ENCODE measurements at places on chromosomes 1 and 21.

GRCh38 chr1:116471241-116471640 is 98.2 kb downstream of the ATP1A1 start:
- no peak for DNase-seq

DNA sequence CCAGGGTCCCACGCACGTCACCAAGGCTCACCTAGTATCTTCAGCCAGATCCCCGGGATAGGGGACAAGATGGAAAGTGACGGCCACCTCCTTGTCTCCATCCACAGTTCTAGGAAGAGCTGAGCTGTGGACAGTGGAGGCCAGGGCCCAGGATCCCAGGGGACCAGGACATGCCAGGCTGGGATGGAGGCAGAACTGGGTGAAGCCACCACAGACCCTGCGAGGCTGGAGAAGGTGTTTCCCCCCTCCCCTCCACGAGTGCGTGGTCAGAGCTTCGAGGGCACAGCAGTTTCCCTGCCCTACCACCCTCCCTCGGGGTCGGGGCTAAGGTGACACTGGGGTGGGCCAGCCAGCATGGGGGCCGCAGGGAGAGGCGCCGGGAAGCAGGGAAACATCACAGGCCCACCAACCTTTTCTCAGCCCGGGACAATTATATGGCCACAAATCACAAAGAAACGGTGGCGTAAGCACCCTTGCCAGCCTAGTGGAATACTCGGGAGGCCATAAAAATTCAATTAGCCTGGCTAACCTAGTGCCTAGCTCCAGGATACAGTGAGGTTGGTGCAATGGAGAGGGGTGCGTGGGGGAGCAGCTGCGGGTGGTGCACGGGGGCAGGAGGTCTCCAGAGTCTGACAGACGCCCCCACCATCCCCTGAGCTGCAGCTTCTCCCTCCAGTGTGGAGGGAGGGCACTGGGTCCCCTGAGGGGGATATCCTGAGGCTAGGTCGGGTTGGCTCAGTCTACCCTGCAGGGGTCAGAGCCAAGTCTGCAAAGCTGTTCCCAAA is 13.4 kb downstream of the DRAXIN start:
- no peak for DNase-seq

DNA sequence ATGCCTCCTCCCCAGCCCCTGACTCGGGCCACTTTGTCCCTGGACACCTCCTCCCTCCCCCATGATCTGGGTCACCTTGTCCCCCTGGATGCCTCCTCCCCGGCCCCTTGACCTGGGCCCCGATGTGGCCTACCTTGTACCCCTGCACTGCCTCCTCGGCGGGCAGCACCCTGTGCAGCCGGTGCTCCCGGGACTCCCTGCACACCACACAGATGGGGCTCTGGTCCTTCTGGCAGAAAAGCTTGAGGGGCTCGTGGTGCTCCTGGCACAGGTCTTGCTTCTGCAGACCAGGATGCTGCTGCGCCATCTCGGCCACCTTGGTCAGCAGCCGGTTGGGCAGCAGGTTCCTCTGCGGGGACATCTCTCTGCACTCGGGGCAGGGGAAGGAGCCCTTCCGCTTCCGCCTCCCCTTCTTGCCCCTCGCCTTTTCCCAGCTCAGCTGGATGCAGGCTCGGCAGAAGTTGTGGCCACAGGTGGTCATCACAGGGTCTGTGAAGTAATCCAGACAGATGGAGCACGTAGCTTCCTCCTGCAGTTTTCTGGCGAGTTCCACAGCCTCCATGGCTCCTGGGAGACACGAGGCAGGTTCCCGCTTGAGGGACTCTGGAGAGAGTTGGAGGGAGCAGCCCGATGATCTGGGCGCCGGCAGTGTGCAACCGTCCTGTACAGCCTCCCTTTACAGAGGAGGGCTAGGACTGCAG is 2.0 kb downstream of the TRIM17 start:
- no peak for DNase-seq

- DNase-seq, result no peak
These were observed 40.8 kb upstream of the KIRREL1 start for GRCh38 chr1:157952601-157953000.

- DNase-seq, result no peak
These were observed 3.0 kb downstream of the TFF2 start for GRCh38 chr21:42347601-42348327.

GRCh38 chr1:53413175-53414001 is 45.8 kb upstream of the DMRTB1 start:
- peak; percentile 79 for DNase-seq

DNA sequence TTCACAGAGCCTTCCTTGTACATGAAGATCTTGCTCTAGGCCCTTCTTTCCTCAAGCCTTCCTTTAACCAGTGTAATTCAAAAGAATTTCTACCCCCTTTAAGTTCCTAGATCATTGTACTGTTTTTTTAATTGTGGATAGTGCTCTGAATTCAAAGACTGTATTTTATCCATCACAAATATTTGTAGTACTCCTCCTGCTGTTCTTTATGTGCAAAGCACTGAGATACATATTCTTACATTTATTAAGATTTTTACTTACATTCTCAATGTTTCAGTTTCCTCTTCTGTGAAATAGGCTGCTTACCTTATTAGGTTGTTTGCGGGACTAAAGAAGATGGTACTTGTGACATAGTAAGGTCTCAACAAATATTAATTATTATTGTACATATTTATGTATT is 168.8 kb upstream of the PDE4B start:
- DNase-seq, result no peak

- peak; percentile 95 for DNase-seq
These were observed 61.5 kb upstream of the WLS start for GRCh38 chr1:68293609-68294366.

DNA sequence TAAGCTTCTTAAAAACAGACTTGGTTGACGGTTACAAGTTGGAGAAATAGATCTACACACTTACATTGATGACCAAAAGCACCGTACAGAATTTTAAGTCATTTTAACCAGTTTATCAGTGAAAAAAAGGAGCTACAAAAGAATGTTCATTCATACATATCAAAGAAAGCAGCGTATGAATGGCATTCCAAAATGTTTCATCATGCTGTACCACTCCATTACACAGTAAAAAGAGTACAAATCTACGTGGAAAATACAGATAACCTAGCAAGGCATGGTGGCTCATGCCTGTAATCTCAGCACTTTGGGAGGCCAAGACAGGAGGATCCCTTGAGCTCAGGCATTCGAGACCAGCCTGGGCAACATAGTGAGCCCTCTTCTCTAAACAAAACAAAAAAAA is 40.3 kb downstream of the ZZZ3 start:
- peak; percentile 20 for DNase-seq

DNA sequence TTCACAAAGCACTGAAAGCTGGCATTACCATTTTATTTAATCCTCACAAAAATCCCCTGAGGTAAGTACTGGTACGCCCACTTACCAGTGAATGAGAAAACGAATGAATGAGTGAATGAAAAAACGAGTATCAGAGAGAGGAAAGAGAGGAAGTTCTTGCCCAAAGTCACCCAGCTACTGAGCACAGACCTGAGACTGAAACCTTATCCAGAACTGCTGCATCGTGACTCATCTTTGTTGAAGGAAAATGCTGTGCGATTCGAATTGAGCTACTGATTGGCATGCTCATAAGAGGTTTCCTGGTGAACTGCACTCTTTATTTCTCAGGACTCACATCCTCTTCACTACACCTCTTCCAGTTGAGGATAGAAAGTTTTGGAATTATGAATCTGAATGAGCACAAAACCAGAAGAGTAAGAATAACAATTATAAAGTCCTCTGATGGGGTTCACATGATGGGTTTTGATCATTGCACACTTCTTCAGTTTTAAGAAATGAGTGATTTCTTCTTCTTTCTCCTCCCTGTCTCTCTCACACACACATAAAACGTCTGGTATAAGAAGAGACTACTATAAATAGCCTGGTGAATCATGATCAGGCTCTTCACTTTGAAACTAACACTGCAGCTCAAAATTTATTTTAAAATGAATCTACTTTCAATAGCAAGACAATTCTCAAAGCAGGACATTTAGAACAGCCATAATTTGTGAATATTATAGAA is 32.1 kb downstream of the IL12RB2 start:
- DNase-seq, result peak; percentile 60

DNA sequence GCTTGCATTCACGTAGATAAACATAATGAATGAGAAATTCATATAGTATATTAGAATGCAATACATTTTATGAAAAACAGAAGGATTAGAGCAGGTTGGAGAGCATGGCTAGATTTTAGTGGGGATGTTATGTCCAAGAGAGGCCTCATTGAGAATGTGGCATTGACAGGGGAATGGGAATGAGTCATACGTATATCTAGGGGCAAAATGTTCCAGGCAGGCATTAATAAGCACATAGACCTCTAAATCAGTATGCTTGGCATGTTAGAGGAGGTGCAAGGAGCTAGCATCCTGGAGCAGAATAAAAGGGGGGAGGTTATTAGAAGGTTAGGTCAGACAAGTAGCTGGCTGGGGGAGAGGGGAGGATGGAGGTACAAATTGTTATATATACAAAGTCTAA is 93.0 kb downstream of the USH2A start:
- peak; percentile 3 for DNase-seq

GRCh38 chr1:23101101-23101827 is 67.4 kb downstream of the LUZP1 start:
- peak; percentile 43 for DNase-seq

- DNase-seq, result no peak
These were observed 490.8 kb upstream of the TMPRSS15 start for GRCh38 chr21:18894387-18894786.

DNA sequence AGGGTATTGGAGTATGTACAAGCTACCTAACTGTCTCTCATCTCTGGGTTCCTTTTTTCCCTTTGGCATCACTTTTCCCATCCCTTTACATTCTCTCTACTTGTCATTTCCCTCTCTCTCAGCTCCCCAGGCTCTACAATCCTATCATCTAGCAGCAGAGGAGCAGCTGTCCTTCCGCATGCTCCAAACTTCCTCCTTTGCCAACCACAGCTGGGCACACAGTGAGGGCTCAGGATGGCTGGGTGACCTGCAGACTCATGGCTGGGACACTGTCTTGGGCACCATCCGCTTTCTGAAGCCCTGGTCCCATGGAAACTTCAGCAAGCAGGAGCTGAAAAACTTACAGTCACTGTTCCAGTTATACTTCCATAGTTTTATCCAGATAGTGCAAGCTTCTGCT is 561 bp downstream of the CD1E start:
- no peak for DNase-seq

GRCh38 chr21:33991133-33991532 is 75.5 kb upstream of the ATP5PO start:
- no peak for DNase-seq

DNA sequence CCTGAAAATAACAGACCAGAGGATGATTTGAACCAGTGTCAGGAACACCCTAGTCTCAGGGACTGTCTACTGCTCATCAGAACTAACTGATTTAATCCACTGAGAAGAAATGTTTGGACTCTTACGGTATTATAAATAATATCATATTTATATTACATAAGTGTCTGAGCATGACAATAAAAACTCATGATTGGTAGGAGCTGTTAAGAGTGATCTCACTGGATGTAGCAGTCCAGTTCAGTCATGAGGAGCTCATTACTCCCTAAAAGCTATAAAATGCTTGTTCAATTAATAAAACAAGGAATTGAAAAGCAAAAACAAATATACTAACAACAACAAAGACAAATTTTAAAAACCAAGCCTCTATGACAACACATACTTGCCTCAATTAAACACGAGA is 68.8 kb upstream of the BCL9 start:
- no peak for DNase-seq

DNA sequence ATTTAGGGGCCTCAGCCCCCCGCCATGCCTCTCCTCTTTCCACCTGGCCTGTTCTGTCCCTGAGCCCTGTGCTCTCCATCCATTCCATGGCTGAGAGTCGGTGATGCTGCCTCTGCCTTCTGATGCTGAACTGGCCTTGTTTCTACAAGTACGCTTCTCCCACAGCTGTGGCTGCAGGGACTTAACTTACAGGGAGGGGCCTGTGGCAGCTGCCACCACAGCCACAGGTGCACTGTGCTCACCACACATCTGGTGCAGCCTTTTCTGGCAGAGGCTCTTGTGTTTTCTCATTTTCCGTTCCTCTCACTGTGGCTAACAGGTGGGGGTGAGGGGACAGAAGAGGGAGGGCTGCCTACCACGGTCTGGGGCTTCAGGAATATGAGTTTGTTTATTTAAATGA is 4.2 kb downstream of the FMO1 start:
- no peak for DNase-seq

DNA sequence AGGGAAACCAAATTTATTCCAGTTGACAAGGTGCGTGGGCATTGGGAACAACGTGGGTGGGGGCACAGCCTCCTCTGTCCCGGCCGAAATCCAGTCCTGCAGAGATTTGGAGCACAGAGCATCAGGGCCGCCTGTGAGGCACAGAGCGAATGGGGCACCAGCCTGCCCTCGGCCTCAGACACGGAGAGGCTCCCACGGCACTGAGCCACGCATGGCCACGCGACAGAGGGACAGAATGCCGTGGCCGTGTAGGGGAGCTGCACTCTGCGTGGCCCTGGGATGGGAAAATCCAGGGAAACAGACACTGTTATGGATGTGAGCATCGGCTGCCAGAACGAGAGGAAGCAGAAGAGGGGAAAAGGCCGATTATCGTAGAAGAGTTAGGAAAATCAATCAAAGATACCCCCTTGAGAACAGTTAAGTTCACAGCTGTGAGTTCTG is 13.5 kb upstream of the C1orf159 start:
- DNase-seq, result no peak

DNA sequence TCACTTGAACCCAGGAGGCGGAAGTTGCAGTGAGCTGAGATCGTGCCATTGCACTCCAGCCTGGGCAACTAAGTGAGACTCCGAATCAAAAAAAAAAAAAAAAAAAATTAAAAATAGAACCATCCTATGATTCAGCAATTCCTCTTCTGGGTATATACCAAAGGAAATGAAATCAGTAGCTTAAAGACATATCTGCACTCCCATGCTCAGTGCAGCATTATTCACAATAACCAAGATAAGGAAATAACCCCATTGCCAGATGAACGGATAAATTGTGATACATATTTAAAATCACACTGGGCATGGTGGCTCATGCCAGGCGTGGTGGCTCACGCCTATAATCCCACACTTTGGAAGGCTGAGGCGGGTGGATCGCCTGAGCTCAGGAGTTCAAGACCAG is 23.8 kb downstream of the ALDH9A1 start:
- no peak for DNase-seq

GRCh38 chr1:31771891-31772668 is 7.9 kb upstream of the ADGRB2 start:
- no peak for DNase-seq

- no peak for DNase-seq
These were observed 70.6 kb downstream of the OBSCN start for GRCh38 chr1:228278432-228278941.

GRCh38 chr1:209341146-209341545 is 242.4 kb upstream of the CAMK1G start:
- DNase-seq, result no peak

Data from fibroblast of skin of scalp (primary cell).